Stimulated activated CD8-positive, alpha-beta memory T cell treated with anti-CD3 and anti-CD28 coated beads, Interleukin-2, amount 100 ng/mL, for 1 hour (primary cell): ENCODE measurements at places on chromosomes 16 and 17.

DNA sequence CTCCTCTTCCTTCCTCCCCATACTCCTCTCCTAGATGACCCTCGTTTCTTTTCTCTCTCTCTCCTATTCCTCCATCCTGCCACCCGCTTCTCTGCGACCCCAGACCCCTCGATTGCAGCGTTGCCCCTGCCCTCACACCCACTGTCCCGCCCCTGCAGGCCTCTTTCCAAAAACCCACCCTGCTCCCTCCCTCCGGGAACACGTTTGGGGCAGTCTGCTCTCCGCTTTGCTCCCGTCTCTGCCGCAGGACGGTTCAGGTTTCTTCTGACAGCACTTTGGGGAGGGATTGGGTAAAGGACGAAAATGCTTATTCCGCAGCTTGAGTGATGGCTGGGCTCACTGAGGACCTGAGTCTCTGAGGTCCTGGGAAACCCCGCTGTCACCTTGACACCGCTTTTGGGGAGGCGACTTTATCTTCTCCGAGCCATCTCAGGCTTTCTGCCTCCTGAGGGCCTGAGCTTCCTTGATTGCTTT, 690 bp downstream of the NDE1 start:
- DNase-seq = no peak

GRCh38 chr17:17361543-17361866, 58.3 kb downstream of the NT5M start:
- no peak for DNase-seq

GRCh38 chr16:18796377-18796776, 5.0 kb downstream of the ARL6IP1 start:
- no peak for DNase-seq

DNA sequence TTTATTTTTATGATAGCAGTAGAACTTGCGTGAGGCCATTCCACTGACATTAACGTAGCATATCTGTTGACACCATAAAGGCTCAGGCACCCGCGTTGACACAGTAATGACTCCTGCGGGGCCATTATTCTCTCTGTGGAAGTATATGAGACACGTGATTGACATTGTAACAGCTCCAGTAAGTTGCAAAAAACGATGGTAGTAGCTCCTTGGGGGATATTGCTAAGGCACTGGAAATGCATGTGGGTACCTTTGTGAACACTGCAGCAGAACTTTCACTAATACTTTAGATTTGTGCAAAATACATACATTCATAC, 918.8 kb upstream of the CDH8 start:
- DNase-seq = no peak

DNA sequence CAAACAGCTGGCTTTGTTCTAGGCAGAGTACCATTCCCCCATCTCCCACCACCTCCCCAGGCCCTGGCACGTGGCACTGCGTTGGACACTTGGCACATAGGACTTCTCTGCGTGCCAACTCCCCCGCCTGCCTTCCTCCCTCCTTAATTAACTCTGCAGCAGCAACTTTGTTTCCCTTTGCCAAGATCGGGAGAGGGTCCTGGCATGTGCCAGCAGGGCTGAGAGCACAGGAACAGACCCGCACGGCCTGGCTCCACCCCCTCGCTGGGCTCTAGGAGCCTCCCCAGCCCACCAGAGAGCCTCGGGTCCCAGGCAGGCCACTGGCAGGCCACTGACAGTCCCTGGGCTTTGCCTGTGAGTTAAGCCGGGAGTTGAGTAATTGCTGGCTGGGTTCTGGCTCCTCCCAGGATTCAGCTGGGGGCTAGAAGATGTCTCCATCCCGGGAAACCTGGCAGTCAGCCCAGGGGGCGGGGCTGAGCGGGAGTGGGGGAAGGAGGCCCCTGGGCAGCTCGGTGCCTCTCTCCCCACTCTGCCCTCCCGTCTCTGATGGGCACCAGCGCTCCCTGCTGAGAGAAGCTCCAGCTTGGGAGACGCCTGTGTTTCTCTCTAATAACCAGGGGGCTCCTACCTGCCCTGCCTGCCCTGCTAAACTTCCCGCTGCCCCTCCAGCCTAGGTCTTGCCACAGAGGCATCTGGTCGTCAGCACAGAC, 224.0 kb upstream of the TNRC6C start:
- no peak for DNase-seq

DNA sequence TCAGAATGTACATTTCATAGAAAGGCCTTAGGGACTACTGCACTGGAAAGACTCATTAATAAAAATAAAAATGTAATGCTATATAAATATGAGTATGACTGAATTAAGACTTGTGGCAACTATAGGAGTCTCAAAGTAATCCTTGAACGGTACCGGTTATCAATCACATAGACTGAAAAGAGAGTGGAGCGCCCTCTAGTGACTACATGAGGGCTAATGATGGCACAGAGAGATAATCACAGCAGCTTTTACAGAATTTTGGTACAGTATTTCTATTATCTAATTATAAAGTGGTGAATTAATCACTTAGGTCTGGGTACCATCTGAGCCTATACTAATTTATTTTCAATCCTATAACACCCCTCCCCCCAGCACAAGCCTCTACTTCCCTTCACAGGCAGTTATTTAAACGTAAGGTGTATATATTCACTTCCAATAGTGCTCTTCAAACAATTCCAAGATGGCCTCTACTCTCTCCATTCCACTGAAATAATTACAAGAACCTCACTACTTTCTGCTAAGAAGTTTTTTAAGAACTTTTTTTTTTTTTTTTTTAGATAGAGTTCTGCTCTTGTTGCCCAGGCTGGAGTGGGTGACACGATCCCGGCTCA, 40.7 kb upstream of the ANKFY1 start:
- peak; percentile 19 for DNase-seq

DNA sequence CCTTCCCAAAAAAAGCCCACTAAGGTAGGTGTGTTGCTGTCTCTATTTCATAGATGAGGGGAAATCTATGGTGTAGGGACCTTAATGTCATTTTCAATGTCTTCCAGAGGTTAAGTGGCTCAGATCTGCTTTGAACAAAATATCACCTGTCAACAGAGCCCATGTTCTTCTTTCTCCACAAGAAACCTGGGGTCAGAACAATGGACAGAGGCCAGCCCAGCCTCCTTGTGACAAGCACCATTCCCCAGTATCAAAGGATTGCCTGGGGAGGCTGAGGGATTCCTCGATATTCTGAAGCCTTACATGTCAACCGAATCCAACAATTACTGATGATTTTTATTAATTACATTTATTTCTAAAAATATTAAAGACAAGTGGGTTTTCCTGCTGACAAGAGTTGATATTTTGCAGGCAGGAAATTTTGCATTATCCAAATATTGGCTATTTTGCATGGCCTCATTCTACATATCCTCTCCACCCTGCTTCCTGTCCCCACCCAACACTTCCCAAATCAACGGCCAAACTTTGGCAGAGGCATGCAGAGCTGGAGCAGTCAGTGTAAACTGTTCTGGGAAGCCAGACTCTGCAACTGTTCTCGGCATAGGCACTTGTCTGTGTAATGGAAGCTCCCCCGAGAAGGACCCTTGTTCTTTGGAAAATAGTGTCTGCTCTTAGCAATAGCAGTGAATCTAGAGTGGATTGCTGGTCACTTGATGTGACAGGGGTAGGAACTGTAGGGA, 281.5 kb downstream of the HS3ST3A1 start:
- no peak for DNase-seq
